H4 (cell line): ENCODE measurements at places on chromosomes 6 and 20.

DNA sequence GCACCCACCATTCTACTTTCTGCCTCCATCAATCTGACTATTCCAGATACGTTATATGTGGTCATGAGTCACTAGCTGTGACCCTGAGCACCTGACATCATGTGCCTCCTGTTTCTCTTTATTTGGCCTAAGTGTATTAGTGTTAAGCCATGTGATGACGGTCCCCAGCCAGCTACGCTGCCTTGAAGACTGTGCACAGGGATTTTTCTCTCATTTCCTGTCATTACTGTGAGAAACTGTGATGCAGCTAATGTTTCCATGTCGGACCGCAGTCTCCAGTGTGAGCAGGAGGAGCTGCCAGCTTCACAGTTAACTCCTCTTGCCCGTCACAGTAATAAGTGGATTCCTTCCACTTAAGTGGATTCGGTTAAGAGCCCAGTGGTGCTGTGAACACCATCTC is 9.9 kb upstream of the SPATS1 start:
- DNase-seq = peak; percentile 58

GRCh38 chr6:137588472-137588871 is 94.3 kb upstream of the OLIG3 start:
- DNase-seq = no peak

GRCh38 chr6:158184608-158185007 is 16.5 kb downstream of the GTF2H5 start:
- DNase-seq = no peak

DNA sequence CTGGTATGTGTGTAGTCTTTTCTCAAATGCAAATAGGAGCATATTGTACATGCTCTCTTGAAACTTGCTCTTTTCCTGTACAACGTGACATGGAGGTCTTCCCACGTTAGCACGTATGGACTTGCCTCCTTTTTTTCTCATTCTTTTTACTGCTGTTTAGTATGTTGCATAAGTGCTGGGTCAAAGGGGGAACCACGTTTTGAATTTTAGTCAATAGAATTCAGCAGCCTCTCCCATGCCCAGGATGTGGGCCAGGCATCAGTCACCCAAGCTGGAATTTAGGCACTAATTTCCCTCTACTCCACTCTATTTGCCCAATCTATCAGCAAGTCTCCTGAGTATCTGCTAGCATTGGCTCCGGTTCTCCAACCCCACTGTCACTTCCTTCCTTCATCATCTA is 41.5 kb upstream of the RNF24 start:
- DNase-seq = no peak

DNA sequence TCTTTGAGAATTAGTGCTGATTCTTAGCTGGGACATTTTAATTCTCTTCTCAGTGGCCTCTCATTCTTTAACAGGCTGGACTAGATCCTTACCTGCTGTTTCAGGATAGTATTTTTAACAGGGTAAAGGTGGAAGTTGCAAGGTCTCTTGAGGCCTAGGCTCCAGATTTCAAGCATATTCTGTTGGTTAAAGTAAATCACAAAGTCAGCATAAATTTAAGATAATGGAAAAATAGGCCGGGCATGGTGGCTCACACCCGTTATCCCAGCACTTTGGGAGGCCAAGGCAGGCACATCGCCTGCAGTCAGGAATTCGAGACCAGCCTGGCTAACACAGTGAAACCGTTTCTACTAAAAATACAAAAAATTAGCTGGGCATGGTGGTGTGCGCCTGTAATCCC is 1149.0 kb downstream of the EPHA7 start:
- DNase-seq = no peak
